Panc1 (cell line): ENCODE measurements at places on chromosomes 5 and 9. TPM values are rescaled to one million over a fixed set of nuclear protein-coding genes. Genes with fewer than 3 reads are reported as not detected.

Gene TAF11L5
- not detected for total RNA-seq

Gene CTXN3
- total RNA-seq, result not detected

DNA sequence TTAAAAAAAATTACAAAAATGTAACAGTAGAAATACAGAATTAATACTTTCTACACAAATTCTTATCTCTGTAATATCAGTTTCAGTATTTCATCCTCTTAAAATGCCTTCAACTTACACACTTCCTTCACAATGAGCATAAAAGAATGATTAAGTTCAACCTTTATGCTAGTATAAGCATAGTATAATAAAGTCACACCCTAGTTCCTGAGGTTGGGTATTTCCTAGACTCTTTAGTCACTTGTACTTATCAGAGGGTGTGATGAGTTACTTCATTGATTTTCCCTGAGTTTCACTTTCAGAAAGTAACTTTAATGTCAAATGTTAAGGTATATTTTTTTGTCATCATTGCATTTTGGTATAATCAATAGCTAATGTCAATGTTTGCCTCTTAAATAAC lies 302.4 kb downstream of the PDE4D start:
- no peak overlapping the region for H3K4me3 ChIP-seq
- no peaks in the 10 kb centered on the region for H3K36me3 ChIP-seq
- no peak for DNase-seq
- no peak overlapping the region for H3K27ac ChIP-seq

DNA sequence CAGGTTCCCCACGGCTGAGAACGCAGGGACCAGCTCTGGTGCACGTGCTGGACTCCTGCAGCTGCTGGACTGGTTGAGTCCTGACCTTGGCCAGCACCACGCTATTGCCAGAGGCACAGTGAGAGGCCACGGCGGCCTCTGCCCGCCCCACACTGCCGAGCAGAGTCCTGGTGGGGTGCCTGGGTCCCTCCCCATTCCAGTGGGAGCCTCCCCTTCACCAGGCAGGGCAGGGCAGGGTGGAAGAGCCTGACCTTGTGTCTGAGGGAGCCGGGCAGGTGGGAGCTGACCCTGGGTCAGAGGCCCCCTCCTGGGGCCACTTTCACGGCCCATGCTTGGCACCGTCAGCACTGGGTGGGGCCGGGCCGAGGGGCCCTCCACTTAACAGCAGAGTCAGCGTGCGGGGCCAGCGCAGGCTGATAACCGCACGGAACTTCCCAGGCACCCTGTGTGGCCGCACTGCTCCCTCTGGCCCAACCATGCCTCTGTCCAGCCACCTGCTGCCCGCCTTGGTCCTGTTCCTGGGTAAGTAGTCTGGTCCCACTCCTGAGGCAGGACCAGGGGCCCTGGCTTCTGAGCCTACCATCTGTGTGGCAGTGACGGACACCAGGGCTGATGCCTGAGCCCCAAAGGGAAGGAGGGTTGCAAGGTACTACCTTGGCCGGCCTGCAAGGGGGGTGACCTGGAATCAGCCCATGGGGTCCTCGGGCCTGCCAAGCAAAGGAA lies at the start of gene MAMDC4:
Gene MAMDC4, plus strand, starts transcription at position 406 of the 723 bp plus-strand sequence. Its CDS starts 71 bp downstream, at position 477.
- H3K36me3 ChIP-seq, result no peaks in the 10 kb centered on the region
- no peaks in the 10 kb centered on the region for H3K27me3 ChIP-seq
- no peak for DNase-seq
- peaks cover 21% of the 10 kb centered on the region for H3K4me1 ChIP-seq

Gene FGFR4
- 7.5 TPM for total RNA-seq

DNA sequence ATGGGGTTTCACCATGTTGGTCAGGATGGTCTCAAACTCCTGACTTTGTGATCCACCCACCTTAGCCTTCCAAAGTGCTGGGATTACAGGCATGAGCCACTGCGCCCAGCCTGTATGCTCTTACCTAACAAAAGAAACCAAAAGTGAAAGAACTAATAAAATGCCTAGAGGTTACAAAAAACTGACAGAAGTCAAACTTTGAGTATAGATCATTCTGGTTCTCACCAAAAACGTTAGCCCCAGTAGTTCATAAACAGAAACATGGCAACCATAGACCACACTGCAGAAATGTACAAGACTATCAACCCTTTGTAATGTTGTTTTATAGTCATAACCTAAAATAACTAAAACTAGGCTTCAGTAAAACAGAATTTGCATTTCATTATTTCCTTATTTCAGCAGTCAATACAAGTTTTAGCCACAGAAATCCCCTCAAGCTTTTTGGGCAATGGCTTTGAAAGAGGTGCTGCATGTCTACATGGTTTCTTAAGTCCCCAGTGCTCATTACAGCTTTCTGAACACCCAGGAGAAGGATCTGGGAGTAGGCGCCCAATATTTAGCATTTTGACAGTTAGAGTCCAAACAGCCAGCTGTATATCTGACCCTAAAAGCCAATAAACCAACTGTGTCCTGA lies 72.5 kb downstream of the EPB41L4A start:
- no peak overlapping the region for H3K4me3 ChIP-seq
- no peak for DNase-seq
- no peaks in the 10 kb centered on the region for H3K27me3 ChIP-seq
